Activated naive CD4-positive, alpha-beta T cell treated with anti-CD3 and anti-CD28 coated beads, Interleukin-2, amount 50 U/mL, for 16 hours (primary cell): ENCODE measurements at places on chromosomes 6 and 20.

DNA sequence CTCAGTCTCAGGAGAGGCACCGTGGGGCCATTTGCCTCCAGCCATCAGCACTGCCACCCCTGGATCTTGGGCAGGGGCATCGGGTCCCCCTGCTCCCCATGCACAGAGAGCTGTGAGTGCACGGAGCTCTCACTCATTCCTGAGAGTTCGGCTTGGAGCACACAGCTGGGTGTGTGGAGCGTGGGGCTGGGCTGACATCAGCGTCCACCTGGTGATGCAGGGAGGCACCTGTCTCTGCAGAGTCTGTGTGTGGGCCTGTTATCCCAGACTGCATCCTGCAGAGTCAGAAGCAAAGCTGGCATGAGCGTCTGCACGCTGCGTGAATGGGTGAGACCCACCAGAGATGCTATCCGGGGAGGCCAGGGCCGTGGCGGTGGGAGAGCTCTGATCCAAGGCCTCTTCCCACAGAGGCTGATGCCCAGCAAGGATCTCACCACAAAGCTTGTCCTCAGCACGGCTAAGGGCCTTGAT lies 248.8 kb upstream of the AFDN start:
- DNase-seq = no peak

- no peak for DNase-seq
These were observed 175.1 kb downstream of the ARHGAP18 start for GRCh38 chr6:129534926-129535325.

- DNase-seq = no peak
These were observed 382.8 kb upstream of the FLRT3 start for GRCh38 chr20:14720251-14720650.

- no peak for DNase-seq
These were observed 183.8 kb downstream of the PLCB1 start for GRCh38 chr20:8315639-8316573.

DNA sequence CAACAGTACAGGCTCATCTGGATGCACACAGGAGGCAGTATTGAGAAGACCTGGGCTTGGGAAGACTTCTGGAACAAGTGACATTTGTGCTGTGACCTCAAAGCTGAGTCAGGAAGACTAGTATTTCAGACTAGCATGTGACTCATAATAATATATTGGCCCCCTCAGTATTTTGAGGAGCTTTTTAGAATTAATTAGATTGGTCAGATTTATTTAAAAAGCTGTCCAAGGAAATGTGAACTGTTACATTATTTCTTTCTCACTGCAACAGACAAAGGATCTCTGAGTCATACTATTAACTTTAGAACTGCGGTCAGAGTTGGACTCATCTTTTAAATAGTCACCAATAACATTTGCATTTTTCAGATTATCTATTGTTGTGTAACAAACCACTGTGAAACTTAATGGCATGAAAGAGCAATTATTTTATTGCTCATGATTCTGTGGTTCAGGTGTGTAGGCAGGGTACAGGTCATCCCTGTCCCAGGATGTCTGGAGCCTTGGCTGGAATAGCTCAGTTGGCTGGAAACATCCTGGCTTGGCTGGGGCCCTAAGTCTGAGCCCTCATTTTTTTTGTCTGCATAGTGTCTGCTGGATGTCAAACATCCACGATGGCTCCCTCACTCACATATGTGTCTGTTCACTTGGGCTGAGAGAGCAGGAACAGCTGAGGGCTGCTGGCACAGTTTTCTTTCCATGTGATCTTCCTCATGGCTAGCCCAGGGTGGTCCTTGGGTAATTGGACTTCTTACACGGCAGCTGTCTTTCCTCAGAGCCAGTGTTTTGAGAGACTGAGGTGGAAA lies 46.9 kb downstream of the MAP3K4 start:
- DNase-seq = no peak

DNA sequence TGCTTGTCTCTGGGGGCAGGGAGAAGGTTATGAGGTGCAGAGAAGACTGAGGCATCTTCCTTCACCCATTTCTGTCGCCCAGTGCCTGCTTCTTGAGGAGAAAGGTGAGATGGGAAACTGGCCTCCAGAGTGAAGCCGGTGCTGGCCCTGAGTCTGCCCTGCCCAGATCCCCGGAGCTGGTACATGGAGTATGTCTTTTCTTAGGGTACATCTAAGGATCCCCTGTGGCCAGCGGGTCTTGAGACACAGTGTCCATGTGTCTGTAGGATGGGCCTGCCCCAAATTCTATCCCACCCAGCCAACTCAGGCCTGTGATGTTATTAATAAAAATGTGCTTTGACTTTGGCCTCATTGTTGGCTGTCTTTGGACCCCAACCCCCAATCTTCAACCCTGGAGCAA lies 8.8 kb upstream of the BAK1 start:
- no peak for DNase-seq
